ENCODE measurements at places on chromosomes 2 and 18.

- no peak for DNase-seq
Observed at GRCh38 chr2:120953066-120953756, 217.5 kb downstream of the GLI2 start.

DNA sequence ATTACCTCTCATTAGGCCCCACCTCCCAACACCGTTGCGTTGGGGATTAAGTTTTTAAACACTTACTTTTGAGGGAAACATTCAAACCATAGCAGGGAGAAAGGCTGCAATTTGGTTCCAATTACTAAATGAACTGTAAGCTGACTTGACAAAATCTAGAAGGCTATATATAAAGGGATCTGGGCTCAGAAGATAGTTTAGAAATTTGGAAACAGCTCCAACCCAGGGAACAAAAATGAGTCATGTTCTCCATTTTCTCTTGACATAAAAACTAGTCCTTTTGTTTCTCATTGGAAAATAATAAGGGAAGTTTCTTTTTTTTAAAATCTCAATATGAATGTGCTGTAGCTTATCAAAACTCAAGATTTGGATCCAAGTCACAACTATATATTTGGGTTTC, 17.5 kb downstream of the MOGAT1 start:
- no peak for DNase-seq

- DNase-seq, result peak; percentile 55
Observed at GRCh38 chr2:16664052-16664731, 1.4 kb downstream of the CYRIA start.

DNA sequence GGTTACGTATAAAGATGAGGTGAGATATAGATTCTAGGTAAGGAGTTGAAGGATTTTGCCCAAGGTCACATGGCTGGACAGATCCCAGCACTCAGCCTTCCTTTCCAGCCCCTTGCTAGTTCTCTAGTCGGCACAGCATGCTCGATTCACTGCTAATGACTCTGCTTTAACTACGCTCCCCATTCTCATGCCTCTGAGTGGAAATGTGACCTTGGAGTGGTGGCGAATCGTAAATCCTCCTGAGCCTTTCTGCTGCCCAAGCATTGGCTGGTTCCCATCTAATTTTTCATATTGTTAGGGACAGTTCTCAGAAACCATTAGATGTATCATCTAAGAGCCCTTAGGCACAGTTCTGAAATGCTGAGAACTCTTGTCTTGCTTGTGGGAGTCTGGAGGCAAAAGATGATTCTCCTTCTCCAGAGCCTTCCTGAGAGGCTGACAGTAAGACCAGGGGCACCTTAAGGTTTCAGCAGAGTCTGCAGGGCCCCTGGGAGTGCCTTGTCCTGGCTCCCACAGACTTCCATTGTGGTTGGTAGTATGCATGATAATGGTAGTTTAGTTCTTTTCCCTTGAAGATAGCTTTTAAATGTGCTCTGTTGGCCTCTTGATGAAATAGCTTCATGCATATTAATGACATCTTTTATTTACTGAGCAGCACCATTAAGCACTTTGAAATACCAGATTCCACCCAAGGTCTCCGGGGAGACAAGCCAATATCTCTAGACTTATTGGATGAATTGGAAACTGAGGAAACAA, 377.8 kb upstream of the SLC14A2 start:
- DNase-seq, result no peak

GRCh38 chr2:37618326-37618725, 53.1 kb downstream of the CDC42EP3 start:
- DNase-seq, result no peak

- DNase-seq, result no peak
Observed at GRCh38 chr2:136492901-136493300, 272.4 kb upstream of the THSD7B start.
